Activated CD8-positive, alpha-beta memory T cell treated with anti-CD3 and anti-CD28 coated beads for 48 hours (primary cell): ENCODE measurements at places on chromosomes 5 and 9.

- DNase-seq, result no peak
Measured at GRCh38 chr5:43664501-43665040, 61.6 kb downstream of the NNT start.

DNA sequence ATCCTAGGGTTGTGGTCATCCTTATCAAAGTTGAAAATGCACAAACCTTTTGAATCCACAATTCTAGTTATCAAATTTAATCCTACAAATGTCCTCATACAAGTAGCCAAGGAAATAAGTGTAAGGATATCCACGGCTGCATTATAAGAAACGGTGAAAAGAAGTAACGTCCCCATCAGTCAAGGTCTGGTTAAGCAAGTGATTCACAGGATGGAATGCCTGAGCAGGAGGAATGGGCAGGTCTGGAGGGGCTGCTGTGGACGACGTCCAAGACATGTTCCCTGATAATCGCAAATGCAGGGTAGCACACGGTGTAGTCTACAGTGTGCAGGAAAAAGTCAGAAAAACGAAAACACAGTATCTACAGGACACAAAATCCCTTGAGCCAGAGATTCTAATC, 118.6 kb downstream of the ADAMTS2 start:
- DNase-seq, result no peak

GRCh38 chr5:59317774-59318205, 575.7 kb downstream of the PDE4D start:
- no peak for DNase-seq

DNA sequence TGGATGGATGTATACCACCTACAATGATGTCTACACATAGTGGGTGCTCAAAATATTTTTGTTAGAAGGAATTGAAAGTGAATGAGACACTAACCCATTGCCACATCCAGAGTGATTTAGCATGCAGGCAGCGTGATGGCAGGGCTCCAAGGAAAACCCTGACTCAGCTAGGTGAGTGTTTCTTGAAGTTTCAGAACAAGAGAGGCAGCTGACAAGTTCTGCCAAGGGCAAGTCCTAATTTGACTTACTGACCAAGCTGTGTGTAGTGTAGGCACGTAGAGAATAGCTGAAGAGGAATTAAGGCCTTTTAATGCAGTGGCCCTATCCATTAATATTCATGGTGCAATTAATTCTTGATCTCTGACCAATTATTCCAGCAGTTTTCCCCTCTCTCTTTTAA, 107.8 kb upstream of the ATP10B start:
- no peak for DNase-seq

DNA sequence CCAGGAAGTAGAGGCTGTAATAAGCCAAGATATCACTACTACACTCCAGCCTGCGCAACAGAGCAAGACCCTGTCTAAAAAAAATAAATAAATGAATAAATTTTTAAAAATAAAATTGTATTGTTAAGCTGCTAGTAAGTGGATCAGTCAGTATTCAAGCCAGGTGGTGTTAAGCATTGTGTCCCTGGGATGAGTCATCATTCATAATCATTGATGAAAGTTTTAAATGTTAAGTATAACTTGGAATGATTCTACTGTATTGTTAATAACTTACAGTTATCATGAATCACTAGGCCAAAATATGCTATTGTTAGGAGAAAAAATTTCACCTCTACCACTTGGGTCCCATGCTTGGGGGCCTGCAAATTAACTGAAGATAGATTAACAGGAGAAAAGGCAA, 38.2 kb downstream of the MED10 start:
- no peak for DNase-seq

GRCh38 chr5:67221487-67222242, 25.1 kb upstream of the CD180 start:
- no peak for DNase-seq

DNA sequence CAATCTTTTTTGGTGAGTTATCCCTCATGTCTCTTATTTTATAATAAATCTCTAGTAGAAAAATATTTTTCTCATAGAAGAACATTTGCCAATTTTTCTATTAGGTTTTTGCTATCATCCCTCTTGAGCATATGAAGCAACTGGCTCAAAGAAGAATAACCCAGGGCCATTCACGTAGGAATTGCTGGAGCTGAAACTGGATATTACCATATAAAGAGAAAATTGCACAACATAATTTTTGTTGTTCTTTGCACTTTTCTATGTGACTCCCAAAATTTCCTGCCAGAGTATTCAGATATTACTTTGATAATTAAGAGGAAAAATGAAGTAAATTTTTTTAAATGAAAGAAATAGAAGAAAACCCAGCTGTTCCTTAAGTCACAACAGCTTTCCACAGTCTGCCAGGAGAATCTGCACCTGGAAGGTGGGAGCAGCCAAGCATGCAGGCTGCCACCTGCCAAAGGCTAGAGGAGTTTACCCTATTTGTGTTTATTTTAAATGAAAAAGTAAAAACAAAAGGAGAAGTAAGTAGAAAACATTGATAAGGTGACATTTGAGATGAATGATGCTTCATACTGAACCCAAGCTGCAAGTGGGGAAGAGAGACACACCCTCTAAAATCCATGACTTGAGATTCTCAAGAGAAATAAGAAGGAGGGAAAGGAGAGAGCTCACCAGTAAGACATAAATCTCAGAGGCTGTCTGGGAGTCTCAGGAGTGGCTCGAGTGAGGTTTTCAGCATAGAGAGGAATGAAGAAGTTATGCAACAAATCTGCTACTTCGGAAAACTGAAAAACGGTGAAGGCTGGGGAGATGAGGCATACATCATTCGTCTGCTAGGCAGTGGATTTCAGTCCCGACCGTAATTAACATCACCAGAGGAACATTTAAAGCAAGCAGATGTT, 31.5 kb upstream of the FREM1 start:
- no peak for DNase-seq

GRCh38 chr5:152549709-152550108, 144.6 kb upstream of the NMUR2 start:
- DNase-seq, result no peak

DNA sequence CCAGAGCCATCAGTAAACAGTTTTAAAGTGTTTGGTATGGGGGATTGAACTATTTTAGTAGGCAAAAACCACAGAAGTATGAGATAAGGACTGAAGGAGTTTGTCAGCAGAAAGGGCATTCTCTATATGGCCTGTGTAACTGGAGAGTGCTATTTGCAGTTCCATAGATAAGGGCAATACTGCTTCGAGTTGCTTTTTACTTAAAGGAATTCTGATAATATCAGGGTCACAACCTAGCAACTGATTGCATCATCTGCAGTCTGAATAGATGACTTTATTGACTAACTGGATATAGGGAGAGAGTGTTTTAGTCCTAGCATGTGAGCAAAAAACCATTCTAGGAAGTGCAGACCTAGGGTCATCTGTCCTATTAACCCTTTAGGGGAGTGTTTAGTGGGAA, 645.2 kb upstream of the PTPRD start:
- no peak for DNase-seq

DNA sequence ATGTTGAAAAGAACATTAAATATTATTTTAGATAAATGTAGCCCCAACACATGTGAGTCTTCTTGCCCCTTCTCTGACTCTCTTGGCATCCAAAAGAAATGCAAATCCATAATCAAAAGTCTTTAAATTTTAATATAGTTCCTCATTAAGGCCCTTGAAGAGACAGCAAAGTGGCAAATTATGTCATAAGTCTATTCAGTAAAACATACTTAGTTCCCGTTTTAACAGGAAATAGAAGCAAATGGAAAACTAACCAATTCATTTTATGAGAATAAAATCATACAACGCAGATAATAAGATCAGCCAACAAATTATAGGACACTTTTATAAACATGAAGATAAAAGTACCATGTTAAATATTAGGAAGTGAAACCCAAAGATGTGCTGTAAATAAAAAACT, 20.1 kb upstream of the IFNB1 start:
- no peak for DNase-seq
